ENCODE measurements at places on chromosomes 2 and 18. TPM values are rescaled to one million over a fixed set of nuclear protein-coding genes. Genes with fewer than 3 reads are reported as not detected.

GRCh38 chr2:20823917-20824316 is 1.0 kb upstream of the LDAH start:
- no peak for DNase-seq
- H3K4me1 ChIP-seq = peaks cover 15% of the 10 kb centered on the region
- H3K4me3 ChIP-seq = peak overlapping the region; percentile 30
- H3K27ac ChIP-seq = no peak overlapping the region
- H3K36me3 ChIP-seq = peaks cover 6% of the 10 kb centered on the region
- H3K27me3 ChIP-seq = no peaks in the 10 kb centered on the region

DNA sequence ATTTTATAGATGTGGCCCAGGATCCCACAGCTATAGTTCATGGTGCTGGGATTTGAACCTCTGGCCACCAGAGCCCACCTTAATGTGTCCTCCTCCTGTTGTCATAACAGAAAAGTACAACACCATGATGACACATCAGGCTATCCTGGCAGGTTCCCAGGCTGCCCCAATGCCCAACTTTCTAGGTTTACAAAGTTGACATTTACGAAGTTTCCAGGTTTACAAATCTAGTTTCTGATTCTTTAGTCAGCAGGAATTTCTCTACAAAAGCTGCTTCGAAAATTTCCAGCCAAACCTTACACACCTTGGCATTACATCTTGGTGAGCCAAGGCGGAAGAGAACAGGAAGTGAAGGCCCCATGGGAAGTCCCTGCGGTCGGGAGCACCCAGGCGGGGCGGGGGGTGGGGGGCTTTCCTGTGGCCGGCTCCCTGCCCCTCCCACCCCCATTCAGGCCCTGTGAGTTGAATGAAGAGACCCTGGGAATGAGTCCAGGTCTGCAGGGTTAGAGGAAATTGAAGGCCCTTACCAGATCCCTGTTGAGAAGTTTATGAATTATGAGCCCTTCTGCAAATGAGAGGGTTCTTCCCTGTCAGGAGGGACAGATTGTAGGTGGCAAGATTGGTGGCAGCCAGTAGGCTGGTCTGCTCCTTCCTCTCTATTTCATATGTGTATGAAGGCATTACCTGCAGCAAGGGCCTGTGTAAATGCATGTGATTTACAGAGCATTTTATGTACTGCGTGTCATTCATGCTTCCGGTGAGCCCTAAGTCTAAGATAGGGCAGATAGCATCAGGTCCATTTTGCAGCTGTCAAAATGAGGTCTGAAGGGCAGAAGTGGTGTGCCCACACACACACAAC is 11.1 kb upstream of the IL1RN start:
- no peaks in the 10 kb centered on the region for H3K36me3 ChIP-seq
- peaks cover 5% of the 10 kb centered on the region for H3K27me3 ChIP-seq
- peak; percentile 37 for DNase-seq
- H3K4me3 ChIP-seq = no peak overlapping the region

GRCh38 chr2:201186982-201187381 is 4.0 kb downstream of the CASP10 start:
- peak overlapping the region; percentile 98 for H3K4me3 ChIP-seq
- no peaks in the 10 kb centered on the region for H3K27me3 ChIP-seq
- peaks cover 62% of the 10 kb centered on the region for H3K4me1 ChIP-seq

DNA sequence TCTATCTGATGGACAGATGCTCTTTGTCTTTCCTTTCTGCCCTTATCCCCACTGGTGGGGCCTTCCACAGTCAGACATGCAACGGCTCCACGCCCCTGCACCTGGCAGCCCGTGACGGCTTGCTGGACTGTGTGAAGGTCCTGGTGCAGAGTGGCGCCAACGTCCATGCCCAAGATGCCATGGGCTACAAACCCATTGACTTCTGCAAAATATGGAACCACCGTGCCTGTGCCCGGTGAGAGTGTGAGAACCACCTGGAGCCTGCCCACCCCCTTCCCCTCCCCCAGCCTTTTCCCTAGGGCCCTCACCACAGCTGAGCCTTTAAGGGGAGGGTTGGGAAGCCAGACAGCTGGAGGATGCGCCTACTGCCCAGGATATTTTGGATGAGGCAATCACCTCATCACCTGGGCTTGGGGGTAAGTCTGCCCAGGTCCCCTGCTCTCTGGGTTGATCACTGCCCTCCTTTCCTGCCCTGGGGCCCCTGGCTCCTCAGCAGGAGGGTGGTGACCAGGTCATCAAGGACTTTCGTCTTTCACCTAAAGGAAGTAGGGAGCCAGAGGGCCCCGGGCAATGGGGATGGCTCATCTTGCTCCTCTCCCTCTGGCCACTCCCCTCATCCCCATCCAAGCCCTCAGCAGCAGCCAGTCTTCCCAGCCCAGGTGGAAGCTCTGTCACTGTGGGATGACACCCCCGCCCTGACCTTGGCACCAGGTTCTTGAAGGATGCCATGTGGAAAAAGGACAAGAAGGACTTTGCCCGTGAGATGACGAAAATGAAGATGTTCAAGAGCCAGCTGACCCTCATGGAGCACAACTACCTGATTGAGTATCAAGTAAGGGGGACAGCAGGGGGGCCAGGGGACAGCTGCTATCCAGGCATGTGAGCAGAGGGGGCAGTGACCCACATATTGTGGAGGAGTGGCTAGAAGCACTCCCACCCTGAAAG is 3.7 kb downstream of the ANKRD53 start:
- H3K4me1 ChIP-seq = peaks cover 18% of the 10 kb centered on the region
- no peak overlapping the region for H3K4me3 ChIP-seq
- H3K27me3 ChIP-seq = no peaks in the 10 kb centered on the region
- H3K36me3 ChIP-seq = peaks cover 18% of the 10 kb centered on the region
- DNase-seq = no peak

GRCh38 chr2:209911486-209911885 is 91.0 kb upstream of the RPE start:
- no peak overlapping the region for H3K4me3 ChIP-seq
- H3K36me3 ChIP-seq = no peaks in the 10 kb centered on the region
- no peaks in the 10 kb centered on the region for H3K4me1 ChIP-seq
- H3K27ac ChIP-seq = no peak overlapping the region
- H3K27me3 ChIP-seq = peaks cover 3% of the 10 kb centered on the region
- no peak for DNase-seq

- no peak overlapping the region for H3K4me3 ChIP-seq
- H3K27ac ChIP-seq = no peak overlapping the region
- H3K4me1 ChIP-seq = no peaks in the 10 kb centered on the region
- no peaks in the 10 kb centered on the region for H3K36me3 ChIP-seq
- H3K27me3 ChIP-seq = peaks cover 6% of the 10 kb centered on the region
Observed at GRCh38 chr2:196504788-196505187, 134.7 kb upstream of the CCDC150 start.

DNA sequence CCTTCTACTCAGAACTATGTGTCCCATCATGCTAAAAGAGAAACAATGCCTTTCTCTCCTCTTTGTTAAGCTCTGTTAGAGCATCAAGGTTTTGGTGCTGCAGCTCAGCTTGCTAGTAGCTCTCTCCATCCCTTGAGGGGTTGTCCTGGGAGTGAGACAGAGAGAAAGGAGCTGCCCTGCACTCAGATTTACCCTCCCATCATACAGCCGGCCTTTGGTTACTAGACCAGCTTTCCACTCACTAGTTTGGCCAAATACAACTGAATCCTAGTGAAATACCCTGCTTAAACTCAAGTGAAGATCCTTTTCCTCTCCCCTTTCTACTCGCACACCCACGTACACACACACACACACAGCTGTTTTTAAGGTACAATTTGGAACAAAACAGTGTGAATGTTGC is 2.3 kb upstream of the CHN1 start:
- H3K27ac ChIP-seq = no peak overlapping the region
- H3K27me3 ChIP-seq = peaks cover 43% of the 10 kb centered on the region
- H3K4me3 ChIP-seq = no peak overlapping the region
- H3K36me3 ChIP-seq = no peaks in the 10 kb centered on the region
- no peak for DNase-seq
- peaks cover 2% of the 10 kb centered on the region for H3K4me1 ChIP-seq

The CCDC74B gene
- 3.0 TPM for total RNA-seq

GRCh38 chr18:57587098-57587661 is 678 bp upstream of the FECH start:
- no peak for DNase-seq
- H3K4me1 ChIP-seq = peaks cover 25% of the 10 kb centered on the region
- H3K36me3 ChIP-seq = peaks cover 9% of the 10 kb centered on the region
- peak overlapping the region; percentile 64 for H3K27ac ChIP-seq
- H3K27me3 ChIP-seq = no peaks in the 10 kb centered on the region

The OTOS gene
- not detected for total RNA-seq

DNA sequence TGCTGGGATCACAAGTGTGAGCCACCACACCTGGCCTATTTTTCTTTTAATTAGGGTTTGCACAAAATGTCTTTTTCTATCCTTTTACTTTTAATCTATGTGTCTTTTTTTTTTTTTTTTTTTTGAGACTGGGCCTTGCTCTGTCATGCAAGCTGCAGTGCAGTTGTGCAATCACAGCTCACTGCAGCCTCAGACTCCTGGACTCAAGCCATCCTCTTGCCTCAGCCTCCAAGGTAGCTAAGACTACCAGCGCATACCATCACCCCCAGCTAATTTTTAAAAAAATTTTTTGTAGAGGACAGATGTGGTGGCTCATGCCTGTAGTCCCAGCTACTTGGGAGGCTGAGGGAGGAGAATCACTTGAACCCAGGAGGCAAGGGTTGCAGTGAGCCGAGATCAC is 27.1 kb downstream of the ADCY3 start:
- no peaks in the 10 kb centered on the region for H3K4me1 ChIP-seq
- DNase-seq = no peak
- no peak overlapping the region for H3K27ac ChIP-seq
- no peaks in the 10 kb centered on the region for H3K27me3 ChIP-seq
- H3K36me3 ChIP-seq = peaks cover 46% of the 10 kb centered on the region

DNA sequence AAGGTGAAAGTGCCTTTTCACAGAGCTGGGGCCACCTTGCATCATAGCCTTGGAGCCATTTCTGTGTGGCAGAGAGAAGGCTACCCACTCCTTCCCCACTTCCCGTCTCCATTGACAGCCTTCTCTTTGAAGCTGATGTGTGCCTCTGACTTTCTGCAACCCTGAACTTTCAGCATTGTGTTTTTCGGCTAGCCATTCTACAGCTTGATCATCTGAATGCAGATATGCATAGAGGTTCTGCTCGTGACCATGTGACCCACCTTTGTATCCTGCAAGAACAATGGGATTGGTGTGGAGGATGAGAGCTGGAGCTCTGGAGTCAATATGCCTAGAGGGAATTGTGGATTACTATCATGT is 69.1 kb upstream of the KCNE4 start:
- DNase-seq = no peak
- peaks cover 10% of the 10 kb centered on the region for H3K4me1 ChIP-seq
- no peaks in the 10 kb centered on the region for H3K36me3 ChIP-seq
- no peak overlapping the region for H3K27ac ChIP-seq
- no peak overlapping the region for H3K4me3 ChIP-seq

DNA sequence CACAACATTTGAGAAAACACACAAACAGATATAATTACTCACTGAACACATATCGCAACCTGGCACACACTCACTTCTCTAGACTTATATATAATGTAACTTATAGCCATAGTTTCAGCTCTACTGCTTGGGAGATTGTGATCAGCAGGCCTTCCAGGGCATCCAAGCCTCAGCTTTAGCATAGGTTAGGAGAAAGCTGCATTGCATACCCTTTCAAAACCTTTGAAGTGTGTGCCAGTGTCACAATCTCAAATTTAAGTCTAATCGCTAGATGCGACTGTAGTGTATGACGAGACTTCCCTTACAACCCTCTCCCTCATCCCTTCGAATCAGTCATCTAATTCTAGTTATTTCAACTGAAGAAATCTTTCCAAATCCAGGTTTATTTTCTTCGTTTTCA is 30.9 kb downstream of the SLC66A3 start:
- H3K4me1 ChIP-seq = no peaks in the 10 kb centered on the region
- no peak overlapping the region for H3K4me3 ChIP-seq
- no peaks in the 10 kb centered on the region for H3K36me3 ChIP-seq
- DNase-seq = no peak
- no peak overlapping the region for H3K27ac ChIP-seq
- H3K27me3 ChIP-seq = no peaks in the 10 kb centered on the region

- H3K36me3 ChIP-seq = no peaks in the 10 kb centered on the region
- H3K27me3 ChIP-seq = no peaks in the 10 kb centered on the region
- no peak overlapping the region for H3K27ac ChIP-seq
- DNase-seq = no peak
Observed at GRCh38 chr18:58405107-58405898, 223.6 kb downstream of the ALPK2 start.

DNA sequence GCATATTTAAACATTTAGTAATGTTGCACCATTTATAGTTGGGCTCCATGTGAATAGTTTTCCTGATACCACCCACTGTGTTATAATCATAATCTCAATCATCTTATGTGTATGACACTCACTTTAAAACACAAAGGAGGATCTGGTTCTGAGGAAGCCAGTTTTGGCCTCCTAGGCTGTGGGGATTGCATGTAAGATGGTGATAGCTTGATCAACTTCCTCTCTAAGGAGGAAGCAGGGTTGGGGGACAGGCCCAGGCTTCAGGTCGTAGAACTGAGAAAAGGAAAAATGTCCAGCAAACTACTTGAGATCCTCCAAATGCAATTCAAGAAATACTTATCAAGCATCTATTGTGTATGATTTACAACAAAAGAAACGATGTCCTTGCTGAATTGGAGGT is 4.9 kb upstream of the PPM1B start:
- H3K4me3 ChIP-seq = no peak overlapping the region
- peaks cover 7% of the 10 kb centered on the region for H3K4me1 ChIP-seq
- no peak overlapping the region for H3K27ac ChIP-seq
- no peak for DNase-seq
- peaks cover 2% of the 10 kb centered on the region for H3K36me3 ChIP-seq

- peaks cover 60% of the 10 kb centered on the region for H3K4me1 ChIP-seq
- H3K4me3 ChIP-seq = peak overlapping the region; percentile 31
- H3K27me3 ChIP-seq = no peaks in the 10 kb centered on the region
Observed at GRCh38 chr2:160474319-160474645, 19.3 kb downstream of the RBMS1 start.

DNA sequence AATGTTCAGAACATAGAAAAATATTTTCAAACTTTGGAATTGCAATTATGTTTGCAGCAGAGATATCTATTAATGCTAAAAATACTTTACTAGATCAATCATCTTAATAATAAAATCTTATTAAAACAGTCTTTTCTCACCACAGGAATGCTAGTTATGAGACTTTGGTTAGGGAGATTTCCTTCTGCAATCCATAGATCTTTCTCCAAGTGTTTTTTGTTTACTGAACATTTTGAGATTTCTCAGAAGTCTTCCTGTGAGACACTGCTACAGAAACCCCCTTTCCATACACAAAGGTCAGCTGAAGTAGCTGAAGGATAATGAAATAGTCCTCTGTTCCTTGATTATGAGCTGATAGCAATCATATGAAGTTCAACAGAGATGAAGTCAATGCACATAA is 59.4 kb upstream of the RAPH1 start:
- peaks cover 20% of the 10 kb centered on the region for H3K4me1 ChIP-seq
- no peak for DNase-seq
- H3K27ac ChIP-seq = no peak overlapping the region

The ERCC3 gene
- 43.7 TPM for total RNA-seq

GRCh38 chr2:181393472-181393871 is 63.7 kb upstream of the ITGA4 start:
- H3K36me3 ChIP-seq = peaks cover 2% of the 10 kb centered on the region
- peaks cover 31% of the 10 kb centered on the region for H3K4me1 ChIP-seq
- H3K27ac ChIP-seq = peak overlapping the region; percentile 93
